ENCODE measurements at places on chromosomes 4 and X.

DNA sequence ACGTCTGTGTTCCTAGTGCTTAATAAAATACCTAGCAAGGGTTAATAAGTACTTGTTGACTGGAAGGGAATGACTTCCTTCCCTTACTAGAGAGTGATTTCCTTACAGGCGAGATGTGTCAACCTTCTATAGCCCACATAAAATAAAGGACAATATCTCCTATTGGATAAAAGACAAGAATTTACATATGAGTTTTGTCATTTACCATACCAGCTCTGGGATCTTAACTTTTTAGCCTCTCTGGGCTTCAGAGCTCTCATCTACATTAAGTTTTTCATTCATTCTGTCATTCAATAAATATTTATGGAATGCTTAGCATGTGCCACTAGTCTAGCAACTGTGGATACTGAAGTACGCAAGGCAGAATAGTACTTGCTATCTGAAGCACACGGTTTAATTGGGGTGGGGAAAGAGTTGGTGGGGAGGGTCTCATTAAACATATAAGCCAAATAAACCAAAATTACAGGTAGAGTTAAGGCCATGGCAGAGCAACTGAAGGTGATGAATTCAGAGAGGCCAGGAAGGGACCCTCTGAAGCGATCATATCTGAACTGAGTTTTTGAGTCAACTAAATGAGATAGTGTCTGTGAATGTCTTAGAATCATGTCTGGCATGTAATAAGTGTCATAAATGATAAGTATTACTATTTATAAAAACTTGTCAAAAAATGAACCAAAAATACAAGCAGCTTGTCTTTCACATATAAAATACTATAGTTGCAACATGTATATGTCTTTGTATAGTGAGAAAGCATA is 91.6 kb upstream of the BMP2K start:
- DNase-seq: no peak

GRCh38 chrX:19544693-19545305 is 29.5 kb upstream of the MAP3K15 start:
- no peak for DNase-seq

DNA sequence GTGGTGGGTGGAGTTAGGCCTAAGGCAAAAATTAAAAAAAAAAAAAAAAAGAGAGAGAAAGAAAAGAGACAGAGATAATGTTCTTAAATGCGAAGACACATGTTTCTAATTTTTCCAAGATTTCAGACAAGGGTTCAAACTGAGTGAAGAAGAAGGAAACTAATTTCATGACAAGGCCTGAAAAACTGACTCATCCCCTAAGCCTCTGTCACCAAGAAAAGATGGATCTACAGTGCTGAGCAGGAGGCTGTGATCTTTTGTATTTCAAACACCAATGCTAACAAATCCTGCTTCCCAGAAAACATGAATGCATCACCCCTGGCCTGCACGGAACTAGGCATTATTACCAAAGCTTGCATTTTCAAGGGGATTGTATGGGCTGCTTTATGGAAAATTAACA is 75.3 kb downstream of the PPARGC1A start:
- no peak for DNase-seq

DNA sequence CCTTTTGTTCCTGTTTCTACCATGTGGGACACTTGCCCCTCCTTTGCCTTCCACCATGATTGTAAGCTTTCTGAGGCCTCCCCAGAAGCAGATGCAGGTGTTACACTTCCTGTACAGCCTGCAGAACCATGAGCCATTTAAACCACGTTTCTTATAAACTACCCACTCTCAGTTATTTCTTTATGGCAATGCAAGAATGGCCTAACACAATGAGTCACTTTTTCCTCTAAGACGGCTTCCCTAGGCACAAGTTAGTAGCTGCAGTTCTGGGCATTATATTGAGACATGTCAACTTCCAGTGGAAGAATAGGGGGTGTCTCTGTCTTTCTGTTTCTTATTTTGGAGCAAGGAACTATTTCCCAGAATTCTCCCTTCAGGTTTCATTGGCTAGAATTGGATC is 32.9 kb upstream of the DIPK2B start:
- DNase-seq: no peak

DNA sequence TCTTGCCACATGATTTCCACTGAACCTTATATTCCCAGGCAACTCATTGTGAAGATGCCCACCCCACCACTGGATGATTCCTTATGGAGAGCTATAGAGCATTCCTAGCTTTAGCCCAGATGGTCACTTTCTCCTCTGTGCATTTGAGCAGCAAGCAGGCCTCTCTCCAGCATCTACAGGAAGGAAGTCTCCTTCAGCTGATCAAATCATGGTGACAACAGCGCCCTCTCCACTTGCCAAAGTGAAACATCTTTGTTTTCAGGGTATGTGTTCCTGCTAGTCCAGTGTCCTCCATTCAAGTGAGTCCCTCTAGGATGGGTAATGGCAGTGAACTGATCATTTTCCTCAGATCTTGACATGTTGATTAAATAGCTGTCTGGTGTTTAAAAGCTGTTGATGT is 10.9 kb upstream of the SYTL5 start:
- DNase-seq: no peak

GRCh38 chrX:117538178-117539089 is 578.2 kb downstream of the KLHL13 start:
- no peak for DNase-seq

DNA sequence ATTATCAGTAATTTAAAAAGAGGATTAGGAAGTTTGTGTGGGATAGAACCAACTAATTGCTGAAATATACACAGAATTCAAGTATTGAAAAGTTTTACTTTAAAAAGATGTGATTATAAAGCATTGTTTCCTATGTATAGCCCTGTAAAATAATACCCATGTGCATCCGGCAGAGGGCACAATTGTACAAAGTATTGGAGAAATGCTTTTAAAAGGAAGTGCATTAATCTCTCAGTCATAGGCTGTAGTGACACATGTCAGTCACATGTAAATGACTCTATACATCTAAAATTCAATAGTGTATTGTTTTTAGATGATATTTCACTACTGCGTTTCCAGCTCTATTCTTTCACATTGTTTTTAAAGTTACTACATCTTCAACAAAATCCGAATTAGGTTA is 9.7 kb upstream of the GEMIN8 start:
- no peak for DNase-seq

DNA sequence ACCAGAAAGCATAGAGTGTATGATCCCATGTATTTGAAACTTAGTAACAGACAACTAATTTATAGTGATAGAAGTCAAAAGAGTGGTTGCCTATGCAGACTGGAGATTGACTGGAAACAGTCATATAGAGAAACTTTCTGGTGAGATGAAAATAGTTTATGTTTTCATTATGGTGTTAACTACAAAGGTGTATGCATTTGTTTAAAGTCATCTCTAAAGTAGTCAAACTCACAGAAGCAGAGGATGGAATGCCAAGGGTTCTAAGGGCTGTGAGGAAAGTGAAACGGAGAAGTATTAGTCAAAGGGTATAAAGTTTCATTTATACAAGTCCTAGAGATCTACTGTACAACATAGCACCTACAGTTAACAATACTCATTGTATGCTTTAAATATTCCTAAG is 45.8 kb downstream of the ENOX2 start:
- no peak for DNase-seq

DNA sequence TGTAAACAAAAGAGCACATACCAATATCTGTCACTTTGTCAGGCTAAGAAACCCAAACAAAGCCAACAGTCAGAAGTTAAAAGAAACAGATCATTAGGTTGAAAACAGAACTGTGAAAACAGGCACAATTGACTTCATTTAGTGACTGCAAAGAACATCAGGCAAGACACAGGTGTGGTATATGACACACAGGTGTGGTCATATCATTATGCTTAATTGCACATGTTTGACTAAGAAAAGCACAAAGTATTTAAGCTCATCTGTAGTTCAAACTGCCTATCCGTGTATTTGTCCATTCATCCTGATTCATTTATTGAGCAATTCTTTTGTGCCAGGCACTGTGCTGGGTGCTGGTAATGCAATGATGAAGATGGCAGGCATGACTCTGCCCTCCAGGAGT is 150.7 kb downstream of the DEFB131A start:
- DNase-seq: no peak

GRCh38 chrX:83416273-83416672 is 91.8 kb upstream of the POU3F4 start:
- no peak for DNase-seq

- no peak for DNase-seq
These were observed 25.4 kb downstream of the FGFBP1 start for GRCh38 chr4:15912961-15913630.

- DNase-seq: no peak
These were observed 14.1 kb upstream of the USO1 start for GRCh38 chr4:75710246-75710645.

- no peak for DNase-seq
These were observed 22.9 kb upstream of the STPG2 start for GRCh38 chr4:98166025-98166730.

GRCh38 chr4:74534936-74535335 is 90.0 kb downstream of the AREG start:
- no peak for DNase-seq

DNA sequence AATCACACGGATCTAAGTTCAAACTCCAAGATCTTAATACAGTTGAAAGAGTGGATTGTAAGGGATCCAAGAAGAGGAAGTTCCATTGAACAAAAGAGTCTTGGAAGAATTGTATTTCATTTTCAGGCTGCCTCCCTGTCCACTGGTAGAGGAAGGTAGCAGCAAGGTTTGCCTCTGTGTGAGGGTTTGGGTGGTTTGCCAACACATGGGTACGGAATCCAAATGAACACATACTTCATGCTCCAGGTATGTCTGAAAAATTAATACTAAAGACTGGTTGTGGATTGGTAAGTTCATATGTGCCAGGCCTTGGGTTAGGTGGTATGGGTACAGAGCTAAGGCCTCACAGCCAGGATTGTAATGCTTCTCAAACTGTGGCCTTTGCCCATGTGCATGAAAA is 523.6 kb upstream of the BOD1L1 start:
- no peak for DNase-seq

DNA sequence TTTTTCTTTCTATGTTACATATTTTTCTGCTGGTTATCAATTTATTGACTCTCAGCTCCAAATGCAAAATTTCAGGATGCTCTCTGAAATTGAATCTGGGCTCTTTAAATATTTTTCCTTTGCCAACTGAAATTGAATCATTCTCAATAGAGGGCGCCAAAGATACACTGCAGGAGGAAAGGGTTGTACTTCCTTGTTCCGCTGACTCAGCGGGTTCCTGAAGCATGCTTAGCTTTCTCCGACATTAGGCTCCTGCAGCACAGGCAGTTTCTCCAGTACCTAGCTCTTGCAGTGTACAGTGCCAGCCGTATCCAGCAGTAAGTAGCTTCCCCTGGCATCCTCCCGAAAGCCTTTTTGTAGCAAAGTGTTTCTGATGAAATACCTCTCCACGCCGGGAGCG is 28.8 kb upstream of the CFAP47 start:
- peak; percentile 8 for DNase-seq

GRCh38 chr4:75555294-75556164 is at the start of gene ODAPH:
Gene ODAPH, plus strand, starts transcription at chr4:75556066. Its CDS starts 17 bp downstream, at chr4:75556083.
- DNase-seq: no peak

DNA sequence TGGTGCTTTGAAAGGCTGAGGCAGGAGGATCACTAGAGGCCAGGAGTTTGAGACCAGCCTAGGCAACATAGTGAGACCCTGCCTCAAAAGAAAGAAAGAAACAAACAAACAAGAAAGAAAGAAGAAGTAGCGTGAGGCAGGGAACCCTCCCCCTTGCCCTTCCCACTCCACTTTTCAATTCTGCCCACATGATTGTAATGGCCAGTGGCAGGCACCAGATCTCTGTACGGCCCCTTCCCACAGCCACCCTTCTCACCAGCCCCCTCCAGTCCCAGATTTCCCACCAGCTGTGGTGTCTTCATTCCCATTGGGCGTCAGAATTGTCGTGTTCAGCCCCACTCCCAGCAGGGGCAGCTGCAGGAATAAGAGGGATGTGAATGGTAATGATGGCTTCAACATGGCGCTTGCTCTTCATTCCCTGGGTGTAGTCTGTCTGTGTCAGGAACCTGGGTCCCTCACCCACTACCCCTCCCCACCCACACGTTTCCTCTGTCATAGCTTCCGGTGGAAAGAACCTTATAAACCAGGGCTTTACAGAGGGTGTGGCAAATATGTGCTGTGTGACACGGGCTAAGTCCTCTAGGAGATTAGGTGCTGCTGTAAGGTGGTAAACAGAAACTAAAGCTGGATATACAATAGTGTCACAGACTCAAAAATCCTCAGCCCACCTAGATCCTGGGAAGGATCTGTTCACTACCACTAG is at the start of gene IL2RG:
Gene IL2RG, minus strand, starts transcription at position 437 of the 703 bp plus-strand sequence. Its CDS starts 38 bp downstream, at position 399.
- DNase-seq: no peak

DNA sequence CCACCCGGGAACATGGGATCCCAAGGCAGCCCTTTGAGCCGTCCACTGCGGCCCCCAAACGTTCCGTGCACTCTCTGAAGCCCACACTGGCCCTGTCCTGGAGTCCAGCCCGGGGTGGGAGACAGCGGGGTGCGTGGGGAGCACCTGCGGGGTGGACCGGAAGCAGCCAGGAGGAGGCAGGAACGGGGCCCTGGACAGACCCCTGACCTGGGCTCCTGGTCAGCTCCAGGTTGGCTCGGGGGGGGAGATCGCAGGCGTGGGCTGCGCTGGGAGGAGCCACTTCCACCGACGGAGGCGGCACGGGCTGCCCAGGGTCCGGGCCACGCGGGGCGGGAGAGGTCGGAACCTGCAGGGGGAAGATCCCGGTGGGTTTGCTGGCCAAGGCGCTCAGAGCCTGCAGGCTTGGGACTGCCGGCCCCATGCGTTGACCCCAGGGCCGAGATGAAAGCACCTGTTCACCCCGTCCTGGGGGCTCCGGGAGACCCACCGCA is 5.7 kb upstream of the PLCXD1 start:
- DNase-seq: no peak

DNA sequence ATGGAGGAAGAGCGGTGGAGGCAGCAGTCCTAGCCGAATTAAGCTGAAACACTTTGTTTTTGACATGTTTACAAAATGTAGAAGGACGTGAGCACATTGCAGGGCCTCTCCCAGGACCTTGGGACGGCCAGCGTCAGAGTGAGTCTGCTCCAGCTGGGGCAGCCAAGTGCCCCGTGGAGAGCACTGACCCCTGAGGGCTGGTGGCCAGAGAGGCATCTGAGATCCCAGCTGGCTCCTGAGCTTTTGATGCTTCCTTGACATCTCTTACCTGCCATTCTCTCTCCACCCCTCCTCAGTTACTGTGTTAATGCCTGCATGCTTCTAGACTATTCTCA is 24.7 kb downstream of the NAT8L start:
- DNase-seq: no peak

DNA sequence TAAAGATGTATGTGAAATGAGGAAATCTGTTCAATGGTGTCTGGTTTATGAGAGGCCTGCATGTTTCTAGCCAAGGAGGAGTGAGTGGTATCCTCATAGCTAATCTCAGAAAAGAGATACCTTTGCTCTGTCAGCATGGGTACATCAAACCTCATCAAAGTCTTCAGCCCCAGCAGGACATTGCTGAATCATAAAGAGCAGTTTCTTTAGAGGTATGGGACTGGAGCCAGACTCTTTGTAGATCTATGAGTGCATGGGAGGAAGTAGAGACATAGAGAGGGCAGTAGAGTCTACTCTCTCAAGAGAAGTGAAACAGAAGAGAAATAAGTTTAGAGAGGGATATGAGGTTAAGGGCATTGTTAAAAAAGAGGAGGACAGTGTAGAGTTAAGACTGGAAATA is 1950.9 kb downstream of the ARAP2 start:
- no peak for DNase-seq

Measured in right renal cortex interstitium (tissue), 3 donors.